ENCODE measurements at places on chromosomes 13 and 19.

GRCh38 chr13:33548069-33548468 is 262.5 kb upstream of the STARD13 start:
- no peak for DNase-seq

GRCh38 chr13:33290421-33290965 is 4.9 kb upstream of the STARD13 start:
- peak; percentile 14 for DNase-seq

GRCh38 chr19:39307822-39308530 is 11.8 kb downstream of the IFNL1 start:
- DNase-seq: no peak

- DNase-seq: no peak
Observed at GRCh38 chr13:97258801-97259200, 36.7 kb downstream of the MBNL2 start.

GRCh38 chr13:34172048-34172447 is 354.1 kb downstream of the RFC3 start:
- DNase-seq: no peak

DNA sequence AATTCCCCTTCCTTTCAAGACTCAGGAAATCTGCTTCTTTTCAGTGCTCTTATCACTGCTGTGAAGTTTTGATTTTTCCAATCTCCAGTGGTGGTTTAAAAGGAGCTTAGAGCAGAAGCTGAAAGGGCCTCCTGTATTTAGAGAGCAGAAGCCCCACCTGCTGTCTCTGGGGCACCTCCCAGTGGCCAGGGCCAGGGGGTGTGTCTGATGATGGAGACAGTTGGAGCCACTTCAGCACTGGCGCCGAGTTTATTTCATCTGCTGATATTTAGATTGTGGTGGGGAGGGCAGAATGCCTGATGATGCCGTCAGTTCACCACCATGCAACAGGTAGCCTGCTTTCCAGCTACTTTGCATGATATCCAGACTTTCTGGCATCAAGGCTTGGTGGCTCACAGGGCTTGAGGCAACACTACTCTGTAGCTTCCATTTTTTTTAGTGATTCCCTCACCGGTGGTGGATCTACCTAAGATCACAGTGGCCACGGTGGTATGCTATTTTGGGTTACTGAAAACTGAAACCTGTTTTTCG is 371.9 kb downstream of the KCNRG start:
- DNase-seq: peak; percentile 82

- no peak for DNase-seq
Observed at GRCh38 chr19:31627620-31628365, 278.6 kb upstream of the TSHZ3 start.

GRCh38 chr19:8304841-8305621 is 3.1 kb downstream of the CD320 start:
- DNase-seq: peak; percentile 82

- no peak for DNase-seq
Observed at GRCh38 chr19:38815059-38816001, 2.6 kb upstream of the LGALS4 start.

GRCh38 chr13:46137627-46138317 is 32.9 kb upstream of the CPB2 start:
- no peak for DNase-seq

GRCh38 chr19:28840891-28841290 is 372.1 kb downstream of the UQCRFS1 start:
- DNase-seq: no peak

- no peak for DNase-seq
Observed at GRCh38 chr13:71408416-71408815, 458.6 kb downstream of the DACH1 start.

GRCh38 chr19:57310792-57311191 is 9.5 kb upstream of the ZNF543 start:
- DNase-seq: no peak

DNA sequence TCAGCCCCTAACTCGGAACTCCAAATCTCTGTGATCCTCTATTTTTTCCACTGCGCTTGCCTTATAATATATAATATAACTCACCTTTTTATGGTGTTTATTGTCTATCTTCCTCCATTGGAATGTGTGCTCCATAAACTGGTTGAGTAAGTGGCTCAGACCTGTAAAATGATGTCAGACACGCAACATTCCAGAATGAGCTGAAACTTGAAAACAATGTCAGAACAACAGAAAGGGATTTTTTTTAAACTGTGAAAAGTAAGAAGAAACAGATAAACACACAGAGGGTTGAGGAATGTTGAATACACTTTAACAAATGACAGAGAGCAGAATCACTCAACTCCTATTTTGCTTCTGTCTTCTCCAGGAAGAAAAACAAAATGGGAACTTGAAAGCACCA is 19.1 kb upstream of the FAM216B start:
- DNase-seq: no peak

- DNase-seq: no peak
Observed at GRCh38 chr13:41117869-41118268, 14.7 kb downstream of the KBTBD6 start.

- no peak for DNase-seq
Observed at GRCh38 chr19:44776402-44777096, 1.1 kb upstream of the CBLC start.

- no peak for DNase-seq
Observed at GRCh38 chr19:31312009-31312676, 37.1 kb downstream of the TSHZ3 start.

DNA sequence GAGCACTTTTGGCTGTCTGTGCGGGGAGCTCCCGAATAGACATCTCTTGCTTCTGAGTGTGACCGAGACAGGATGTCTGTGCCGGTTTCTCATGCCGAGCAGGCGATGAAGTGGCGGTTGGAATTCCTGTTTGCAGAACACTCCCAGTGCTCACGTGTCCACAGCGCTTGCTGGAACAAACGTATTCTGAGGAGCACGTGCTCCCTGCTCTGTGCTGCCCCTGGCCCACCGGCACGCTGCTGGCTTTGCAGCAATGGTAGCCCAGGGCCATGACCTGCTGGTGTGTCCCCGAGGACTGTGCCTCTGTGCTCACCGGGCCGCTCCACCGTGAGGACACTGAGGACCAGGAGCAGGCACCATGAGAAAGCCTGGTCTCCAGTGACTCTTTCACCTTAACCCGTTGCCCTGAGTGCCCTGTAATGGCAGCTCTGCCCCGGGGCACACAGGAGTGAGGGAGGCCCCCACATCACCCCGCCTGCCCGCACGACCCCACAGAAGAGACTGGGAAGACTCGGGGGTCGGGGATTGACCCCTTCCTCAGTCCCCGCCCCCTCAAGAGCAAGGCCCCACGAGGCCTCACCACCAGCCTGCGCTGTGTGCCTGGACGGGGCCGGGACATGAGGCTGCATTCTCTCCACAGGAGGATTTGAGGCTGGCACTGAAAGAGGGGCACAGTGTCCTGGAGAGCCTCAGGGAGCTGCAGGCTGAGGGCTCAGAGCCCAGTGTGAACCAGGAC is 40.0 kb upstream of the F7 start:
- DNase-seq: no peak

- no peak for DNase-seq
Observed at GRCh38 chr19:374886-375235, 30.3 kb upstream of the MIER2 start.

DNA sequence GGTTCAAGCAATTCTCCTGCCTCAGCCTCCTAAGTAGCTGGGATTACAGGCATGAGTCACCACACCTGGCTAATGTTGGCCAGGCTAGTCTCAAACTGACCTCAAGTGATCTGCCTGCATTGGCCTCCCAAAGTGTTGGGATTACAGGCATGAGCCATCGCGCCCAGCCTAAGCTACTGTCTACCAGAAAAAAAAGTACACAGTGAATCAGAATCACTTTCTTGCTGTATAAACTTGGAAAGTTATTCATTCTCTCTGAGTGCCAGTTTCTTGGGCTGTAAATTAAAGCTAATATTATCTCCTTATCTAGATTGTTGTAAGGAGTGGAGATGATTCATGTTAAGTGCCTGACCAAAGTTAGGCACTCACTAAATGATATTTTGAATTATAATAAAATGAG is 242.8 kb downstream of the ENOX1 start:
- DNase-seq: no peak

DNA sequence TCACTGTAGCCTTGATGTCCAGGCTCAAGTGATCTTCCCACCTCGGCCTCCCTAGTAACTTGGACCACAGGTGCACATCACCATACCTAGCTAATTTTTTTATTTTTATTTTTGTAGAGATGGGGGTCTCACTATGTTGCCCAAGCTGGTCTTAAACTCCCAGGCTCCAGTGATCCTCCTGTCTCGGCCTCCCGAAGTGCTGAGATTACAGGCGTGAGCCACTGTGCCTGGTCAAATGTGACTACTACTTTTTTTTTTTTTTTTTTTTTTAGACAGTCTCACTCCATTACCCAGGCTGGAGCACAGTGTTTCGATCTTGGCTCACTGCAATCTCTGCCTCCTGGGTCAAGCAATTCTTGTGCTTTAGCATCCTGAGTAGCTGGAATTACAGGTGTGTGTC is 20.6 kb upstream of the COX7A1 start:
- no peak for DNase-seq

DNA sequence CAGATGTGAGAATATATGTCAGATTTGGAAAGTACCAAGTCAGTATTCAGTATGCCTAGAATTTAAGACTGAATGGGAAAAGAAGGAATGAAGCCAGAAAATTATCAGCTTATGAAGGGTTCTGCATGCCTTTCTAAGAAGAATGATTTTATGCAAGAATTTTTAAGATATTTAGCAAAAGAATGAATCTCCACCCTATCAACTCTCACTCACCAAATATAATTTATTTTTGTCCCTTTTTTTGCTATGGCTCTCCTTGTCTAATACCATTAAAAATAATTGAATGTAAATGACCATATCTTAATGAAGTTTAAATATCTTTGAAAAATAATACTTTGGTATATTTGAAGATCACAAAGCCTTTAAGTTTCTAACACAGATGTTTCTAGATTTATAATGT is 612.7 kb upstream of the GPC6 start:
- DNase-seq: no peak

- DNase-seq: no peak
Observed at GRCh38 chr13:27138457-27139093, 33.0 kb downstream of the USP12 start.

- DNase-seq: no peak
Observed at GRCh38 chr13:42834946-42835345, 53.6 kb downstream of the FAM216B start.

DNA sequence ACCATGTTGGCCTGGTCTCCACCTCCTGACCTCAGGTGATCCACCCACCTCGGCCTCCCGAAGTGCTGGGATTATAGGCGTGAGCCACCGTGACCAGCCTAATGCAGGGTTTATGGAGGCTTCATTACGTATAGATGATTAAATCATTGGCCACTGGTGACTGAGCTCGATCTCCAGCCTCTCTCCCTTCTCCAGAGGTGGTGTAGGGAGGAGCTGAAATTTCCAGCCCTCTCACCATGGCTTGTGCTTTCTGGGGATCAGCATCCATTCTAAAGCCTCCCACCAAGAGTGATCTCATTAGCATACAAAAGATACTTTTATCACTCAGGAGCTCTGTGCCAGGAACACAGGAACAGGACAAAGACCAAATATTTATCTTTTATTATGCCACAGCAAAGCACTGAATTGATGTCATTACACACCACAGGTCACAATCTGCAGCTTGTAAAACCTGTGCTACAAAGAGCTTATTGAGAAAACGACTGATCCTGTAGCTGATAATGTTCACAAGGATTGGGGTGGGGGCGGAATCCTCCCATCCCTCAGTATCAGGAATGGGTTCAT is 32.4 kb downstream of the RHPN2 start:
- no peak for DNase-seq

GRCh38 chr19:45130888-45131615 is 29.7 kb downstream of the NKPD1 start:
- peak; percentile 67 for DNase-seq

DNA sequence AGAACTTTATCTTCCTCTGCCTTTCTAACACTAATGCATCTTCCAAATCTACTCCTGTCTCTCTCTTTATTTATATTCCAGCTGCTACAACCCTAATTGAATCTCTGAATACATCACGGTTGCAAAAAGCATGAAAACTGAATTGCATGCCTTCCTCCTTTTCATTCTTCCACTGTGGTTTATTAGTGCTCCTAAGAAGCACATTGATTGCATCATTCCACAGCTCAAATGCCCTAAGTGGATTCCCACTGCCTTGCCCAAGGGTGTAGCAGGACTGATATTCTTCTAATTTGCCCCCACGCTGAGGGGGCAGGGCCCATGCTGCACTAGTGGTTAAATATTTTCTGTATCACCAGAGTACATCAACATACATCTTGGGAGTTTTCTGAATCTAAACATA is 640.8 kb downstream of the EFNB2 start:
- DNase-seq: no peak

DNA sequence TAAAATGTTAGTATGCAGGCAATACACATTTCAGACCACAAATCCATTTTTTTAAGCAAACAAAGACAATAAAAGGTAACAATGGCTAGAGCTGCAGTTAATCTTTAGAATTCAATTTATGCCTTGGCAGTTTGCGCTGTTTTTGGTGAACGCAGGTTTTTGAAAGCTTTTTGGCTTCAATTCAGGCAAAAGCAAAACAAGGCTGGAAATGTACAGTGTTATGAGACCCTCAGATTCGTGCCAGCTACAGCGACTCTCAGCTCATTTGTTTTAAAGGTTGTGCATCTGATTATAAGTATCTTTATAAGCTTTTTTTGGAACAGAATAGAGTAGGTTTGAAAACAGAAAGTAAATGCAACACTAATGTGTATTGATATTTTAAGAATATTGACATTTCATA is 63.6 kb upstream of the SOX1 start:
- DNase-seq: no peak

DNA sequence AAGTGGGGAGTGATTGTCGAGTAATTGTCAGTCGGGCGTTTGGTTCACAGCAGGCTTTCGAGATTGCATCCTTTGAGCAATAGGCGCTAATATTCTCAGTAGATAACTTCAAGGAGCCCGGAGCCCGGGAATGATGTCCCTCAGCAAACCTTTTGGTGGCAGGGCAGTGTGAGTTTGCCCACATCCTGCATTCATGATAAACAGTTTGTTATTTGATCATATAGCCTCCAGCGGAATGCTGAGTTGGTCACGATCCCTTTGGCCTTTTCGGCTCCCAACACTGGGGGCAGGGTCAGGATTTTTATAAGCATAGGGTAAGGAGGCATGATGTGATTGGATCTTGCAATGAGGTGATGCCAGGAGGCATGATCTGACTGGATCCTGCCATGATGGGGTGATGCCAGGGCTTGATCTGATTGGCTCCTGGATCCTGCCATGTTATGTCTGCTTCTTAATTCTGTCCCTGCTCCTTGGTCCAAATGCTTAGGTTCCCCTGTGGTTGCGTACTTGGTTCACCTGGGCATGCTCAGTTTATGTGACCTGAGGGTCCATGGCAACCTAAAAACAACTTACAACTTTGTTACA is 38.2 kb upstream of the IGSF23 start:
- DNase-seq: no peak

DNA sequence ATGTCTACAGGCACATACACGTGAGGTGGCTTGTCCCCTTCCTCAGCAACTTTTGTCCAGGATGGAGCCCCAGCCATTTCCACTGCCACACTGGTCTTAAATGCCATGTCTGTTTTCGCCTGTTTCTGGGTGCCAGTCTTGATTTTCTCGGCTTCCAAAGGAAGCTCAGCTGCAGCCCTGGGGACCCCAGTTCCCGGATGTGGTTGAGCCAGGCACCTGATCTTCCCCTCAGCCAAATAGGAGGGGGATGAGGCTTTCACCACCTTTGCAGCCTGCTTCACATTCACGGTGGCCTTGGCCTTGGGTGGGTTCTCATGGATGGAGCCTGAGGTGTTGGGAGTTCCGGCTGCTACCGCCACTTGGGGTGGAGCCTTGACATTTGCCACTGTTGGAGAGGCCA is 8.7 kb downstream of the IQCN start:
- no peak for DNase-seq

GRCh38 chr19:45151320-45151719 is 9.5 kb downstream of the NKPD1 start:
- no peak for DNase-seq
